ENCODE measurements at places on chromosomes 5 and 9.

DNA sequence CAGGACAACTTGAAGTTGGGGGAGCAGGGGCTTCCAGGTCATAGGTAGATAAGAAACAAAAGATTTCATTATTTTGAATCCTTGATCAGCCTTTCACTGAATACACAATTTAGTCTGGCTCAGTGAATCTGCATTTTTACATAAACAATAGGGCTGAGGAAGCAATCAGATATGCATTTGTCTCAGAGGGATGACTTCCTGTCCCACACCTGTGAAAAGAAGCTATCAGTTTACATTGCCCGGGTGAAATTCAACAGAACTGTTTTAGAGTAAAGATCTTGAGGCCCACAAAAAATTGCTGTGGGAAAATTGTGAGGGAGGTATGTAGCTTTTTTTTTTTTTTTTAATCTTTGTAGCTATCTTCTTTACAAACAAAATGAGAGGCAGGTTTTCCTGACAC lies 38.3 kb downstream of the DNAJB5 start:
- DNase-seq: no peak

- no peak for DNase-seq
Observed at GRCh38 chr5:162456086-162456485, 388.5 kb downstream of the GABRG2 start.

DNA sequence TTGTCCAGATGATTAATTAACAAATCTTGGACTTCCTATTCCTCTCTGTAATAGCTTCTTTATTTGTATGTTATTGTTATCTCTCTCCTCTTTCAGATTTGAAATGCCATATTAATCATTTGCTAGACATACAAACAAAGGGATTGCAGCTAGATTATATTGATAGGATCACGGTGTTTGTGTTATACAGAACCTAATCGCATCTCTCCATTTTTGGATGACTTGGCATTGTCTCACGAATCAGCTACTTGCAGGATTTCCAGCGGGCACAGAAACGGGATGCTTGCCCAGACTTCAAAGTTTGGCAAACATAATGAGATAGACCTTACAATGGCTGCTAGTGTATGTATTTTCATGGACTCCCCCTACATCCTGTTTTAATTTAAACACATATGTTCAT lies 368.1 kb downstream of the TLE4 start:
- DNase-seq: no peak

GRCh38 chr5:97888439-97888838 lies 705.4 kb upstream of the RIOK2 start:
- DNase-seq: no peak

GRCh38 chr5:180115326-180116076 lies 43.9 kb upstream of the RNF130 start:
- no peak for DNase-seq

DNA sequence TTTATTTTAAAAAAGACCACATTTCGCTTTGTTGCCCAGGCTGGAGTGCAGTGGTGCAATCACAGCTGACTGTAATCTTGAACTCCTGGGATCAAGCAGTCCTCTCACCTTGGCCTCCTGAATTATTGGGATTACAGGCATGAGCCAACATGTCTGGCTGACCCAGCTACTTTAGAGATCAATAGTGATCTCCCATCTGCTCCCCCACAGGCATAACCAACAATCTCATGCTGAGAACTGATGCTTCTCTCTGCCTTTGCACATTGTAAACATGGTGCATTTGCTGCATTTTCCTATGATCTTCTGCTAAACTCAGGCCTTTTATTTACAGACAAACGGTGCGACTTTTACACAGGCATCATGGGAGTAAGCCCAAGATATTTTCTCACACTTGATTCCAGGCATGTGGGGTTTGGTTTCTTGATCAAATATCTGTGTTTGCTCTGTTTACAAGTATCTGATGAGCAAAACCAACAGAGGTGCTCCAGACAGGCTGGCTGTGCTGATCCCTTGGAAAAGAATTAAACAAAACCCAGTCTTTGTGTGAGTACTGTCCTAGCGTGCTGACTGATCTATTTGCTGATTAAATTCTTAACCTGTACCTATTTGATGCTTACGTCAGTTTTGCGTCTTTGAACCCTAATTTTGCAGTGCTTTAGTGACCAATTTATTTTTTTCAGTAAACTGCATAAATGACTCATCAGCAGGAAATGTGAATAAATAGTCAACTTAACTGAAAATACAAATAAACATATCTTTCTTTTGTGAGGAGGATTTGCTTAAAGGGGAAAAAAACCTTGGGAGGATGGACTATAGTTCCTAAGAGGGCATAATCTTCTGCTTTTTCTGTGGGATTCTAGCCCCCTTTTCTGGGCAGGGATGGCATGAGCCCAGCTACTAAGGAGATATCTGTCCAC lies 191.7 kb upstream of the NR3C1 start:
- no peak for DNase-seq

DNA sequence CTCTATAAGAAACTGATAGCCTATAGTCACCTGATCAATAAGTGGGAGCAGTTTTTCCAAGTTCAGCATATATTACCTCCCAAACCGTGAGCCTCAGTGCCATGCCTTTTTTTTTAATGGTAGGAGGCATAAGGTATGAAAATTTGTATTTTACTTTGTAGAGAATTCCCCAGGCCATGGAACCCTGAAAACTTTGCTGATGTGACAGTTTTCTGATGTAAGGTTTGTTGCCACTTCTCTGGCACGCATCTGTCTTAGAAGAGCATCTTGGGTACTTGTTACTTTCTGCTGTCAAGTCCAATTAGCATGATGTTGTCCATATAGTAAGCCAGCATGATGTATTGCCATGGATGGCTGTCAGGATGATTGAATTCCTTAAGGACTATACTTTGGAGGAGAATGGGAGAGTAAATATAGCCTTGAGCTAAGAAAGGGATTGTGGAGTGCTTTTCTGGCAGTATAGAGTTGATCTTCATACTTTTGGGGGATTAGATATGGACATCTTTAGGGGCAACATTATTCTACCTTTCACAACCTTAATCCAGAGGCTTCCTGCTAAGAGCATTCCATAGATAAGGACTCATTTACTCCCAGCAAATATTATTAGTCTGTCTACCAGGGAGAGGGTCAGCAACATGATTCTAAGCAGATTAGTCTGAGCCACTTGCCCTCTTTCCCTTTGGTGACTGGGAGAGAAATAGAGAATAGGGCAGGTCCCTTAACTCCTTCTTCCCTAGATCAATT lies 389.6 kb downstream of the YTHDC2 start:
- no peak for DNase-seq

DNA sequence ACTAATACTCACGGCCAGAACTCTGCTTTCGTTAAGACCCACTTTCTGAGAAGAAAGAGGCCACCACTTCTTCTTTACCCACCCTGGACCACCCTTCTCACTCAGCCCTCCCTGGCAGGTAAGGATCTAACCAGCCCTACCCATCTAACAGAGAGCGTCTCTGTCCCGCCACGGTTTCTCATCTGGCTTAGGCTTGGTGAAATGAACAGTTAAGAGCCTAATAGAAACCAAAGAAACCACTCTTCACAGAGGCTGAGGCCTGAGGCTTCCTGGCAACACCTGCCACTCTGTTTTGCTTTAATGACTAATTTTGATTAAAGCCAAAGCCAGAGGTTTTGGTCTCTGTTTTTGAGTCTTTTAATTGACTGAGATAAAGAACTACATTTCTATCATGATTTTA lies 354.1 kb upstream of the SLC30A5 start:
- DNase-seq: peak; percentile 24

GRCh38 chr5:66209350-66209749 lies 65.2 kb downstream of the SREK1 start:
- DNase-seq: no peak

DNA sequence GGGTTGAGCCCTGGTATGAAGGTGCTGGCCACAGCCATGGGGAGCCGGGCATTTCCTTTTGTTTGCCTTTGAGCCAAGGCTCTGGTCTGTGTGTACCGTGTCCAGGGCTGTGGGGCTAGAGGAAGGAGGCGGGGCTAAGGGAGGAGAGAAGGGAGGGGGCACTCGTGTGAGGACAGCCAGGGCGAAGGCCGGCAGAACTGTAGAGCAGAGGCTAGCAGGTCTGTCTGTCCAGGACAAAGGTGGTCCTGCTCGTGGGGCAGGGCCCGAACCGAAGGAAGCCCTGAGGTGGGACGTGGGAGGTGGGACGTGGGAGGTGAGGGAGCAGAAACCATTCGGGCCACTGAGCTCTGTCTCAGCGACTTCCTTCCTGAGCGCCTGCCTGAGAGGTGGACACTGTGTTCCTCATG lies 41.3 kb upstream of the TESK1 start:
- DNase-seq: no peak

GRCh38 chr5:146041180-146041789 lies 64.1 kb downstream of the PLAC8L1 start:
- no peak for DNase-seq

GRCh38 chr9:127723013-127723412 lies 7.1 kb downstream of the TTC16 start:
- DNase-seq: no peak

- no peak for DNase-seq
Observed at GRCh38 chr9:88923653-88924288, 67.5 kb upstream of the S1PR3 start.

DNA sequence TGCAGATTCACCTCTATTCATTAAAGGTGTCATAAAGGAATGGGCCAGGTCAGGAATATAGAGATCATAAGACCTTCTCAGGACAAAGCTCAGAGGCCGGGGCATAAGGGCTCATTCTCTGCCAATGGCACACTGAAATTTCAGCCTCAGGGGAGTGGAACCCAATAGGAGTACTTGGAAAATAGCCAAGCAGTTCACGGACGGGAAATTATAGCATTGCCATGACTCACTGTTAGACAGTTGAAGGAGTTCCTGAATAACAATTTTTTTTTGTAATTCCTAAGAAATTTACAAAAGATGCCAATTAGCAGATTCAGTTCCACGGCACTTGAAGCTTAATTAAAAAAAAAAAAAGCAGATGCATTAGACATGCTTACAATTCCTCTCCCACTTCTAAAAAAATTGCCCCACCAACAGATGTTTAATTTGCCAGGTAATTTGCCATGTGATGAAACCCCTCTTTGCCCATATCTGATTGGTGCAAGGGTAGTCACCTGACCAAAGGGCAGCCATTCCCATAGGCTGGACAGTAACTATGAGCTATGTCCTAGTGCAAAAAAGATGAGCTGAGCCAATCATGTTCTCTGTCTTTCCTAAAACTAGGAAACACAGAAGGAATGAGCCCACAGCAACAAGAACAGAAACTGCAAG lies 58.6 kb downstream of the PTCD2 start:
- DNase-seq: peak; percentile 39

- DNase-seq: no peak
Observed at GRCh38 chr9:94782355-94783101, 56.0 kb downstream of the AOPEP start.

DNA sequence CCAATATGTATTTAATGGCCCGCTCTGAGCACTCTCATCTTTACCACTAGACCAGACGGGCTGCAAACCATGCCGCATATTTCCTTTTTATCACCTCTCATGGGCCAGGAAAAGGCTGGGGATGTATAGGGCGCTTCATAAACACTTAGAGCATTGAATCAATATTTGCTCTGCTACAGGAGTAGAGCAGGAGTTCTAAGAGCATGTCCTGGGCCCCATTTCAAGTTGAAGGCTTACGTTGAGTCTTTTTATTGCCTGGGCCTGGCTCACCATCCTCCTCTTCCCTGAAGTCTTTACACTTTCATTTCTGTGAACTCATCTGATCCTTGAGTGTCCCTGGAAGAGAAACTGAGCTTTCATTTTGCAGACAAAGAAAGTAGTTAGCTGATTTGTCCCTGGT lies 112.4 kb downstream of the FSTL4 start:
- DNase-seq: no peak

DNA sequence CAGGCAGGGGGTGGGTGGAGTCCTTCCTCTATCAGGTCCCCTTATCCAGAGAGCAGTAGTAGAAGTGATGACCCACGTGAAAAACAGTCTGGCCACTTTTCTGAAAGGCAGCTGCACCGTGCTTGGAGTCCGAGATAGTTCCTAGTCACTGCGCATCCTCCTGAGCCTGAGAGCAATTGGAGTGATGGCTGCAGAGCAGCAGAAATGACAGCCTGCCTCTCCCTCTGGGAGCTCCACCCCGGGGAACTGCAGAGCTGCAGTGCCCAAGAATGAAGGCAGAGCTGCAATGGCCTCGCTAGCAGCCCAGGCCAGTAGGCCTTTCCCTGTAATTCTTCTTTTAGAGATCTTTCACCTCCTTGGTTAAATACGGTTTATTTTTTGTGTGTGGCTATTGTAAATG lies 82.6 kb downstream of the CETN3 start:
- DNase-seq: no peak

DNA sequence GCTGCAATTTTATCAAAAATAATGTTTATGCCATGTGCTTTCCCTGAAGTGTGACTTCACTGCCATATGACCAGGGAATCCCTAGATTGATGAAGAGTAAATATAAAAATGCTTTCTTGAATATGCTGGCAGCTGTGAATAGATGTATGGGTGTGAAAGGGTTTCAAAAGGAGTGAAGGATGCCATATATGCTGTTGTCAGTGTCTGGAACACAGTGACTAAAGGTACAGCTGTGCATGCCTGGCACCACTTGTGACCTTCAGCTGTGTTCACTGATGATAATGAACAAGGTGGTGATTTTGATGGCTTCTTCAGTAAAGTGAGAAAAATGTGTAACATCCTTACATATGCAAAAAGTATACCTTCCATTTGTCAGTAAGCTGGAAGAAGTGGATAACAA lies 69.7 kb downstream of the RAB24 start:
- no peak for DNase-seq

- DNase-seq: no peak
Observed at GRCh38 chr5:22669345-22669744, 183.8 kb downstream of the CDH12 start.

DNA sequence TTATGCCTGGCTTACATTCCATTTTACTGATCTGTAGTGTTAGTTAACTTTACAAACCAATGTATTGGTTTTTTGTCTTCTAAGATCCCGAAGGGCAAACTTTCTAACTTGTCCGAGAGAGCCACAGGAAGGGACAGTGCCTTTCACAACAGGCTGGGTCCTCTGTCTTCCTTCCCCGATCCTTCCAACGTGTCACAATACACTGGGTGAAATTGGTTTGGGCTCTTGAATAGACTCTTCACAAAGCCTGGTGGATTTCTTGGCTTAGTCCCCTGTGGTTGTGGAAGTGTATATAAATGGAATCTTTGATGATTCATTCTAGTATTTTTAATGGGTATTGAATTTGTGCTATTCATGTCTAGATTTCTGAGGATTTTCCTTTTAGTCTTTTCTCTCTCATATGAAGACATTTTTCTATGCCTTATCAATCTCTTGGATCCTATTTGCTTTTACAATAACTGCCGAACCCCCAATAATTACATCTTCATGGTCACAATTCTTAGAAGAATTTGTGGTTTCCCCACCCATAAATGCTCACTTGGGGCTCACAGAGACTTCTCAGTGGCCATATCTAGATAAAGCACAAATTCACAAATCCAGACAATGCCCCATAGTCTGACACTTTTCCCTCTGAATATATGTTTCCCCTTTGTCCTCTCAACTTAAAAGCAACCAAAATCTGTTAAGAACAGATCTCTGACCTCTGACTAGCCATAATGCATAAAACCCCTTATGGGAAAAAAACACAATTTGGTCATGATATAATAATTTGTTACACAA lies 107.7 kb downstream of the MTRR start:
- no peak for DNase-seq

DNA sequence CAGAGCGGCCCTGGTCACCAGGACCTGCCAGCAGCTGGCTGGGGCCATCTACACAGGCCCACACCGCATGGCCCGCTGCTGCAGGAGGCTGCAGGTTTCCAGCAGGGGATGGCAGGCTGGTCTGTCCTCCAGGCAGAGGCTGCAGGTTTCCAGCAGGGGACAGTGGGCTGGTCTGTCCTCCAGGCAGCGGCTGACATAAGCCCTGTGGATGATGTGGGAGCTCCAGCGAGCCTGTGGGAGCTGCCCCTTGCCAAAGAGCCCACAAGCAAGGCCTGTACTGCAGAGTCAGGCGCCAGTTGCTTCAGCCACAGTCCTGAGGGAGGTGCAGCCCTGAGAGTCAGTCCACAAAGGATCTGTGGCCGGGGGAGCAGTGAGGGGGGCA lies 18.5 kb downstream of the TPPP start:
- DNase-seq: no peak

All from DMS79 (cell line).